ENCODE measurements at places on chromosomes 2 and 18. TPM values are rescaled to one million over a fixed set of nuclear protein-coding genes. Genes with fewer than 3 reads are reported as not detected.

DNA sequence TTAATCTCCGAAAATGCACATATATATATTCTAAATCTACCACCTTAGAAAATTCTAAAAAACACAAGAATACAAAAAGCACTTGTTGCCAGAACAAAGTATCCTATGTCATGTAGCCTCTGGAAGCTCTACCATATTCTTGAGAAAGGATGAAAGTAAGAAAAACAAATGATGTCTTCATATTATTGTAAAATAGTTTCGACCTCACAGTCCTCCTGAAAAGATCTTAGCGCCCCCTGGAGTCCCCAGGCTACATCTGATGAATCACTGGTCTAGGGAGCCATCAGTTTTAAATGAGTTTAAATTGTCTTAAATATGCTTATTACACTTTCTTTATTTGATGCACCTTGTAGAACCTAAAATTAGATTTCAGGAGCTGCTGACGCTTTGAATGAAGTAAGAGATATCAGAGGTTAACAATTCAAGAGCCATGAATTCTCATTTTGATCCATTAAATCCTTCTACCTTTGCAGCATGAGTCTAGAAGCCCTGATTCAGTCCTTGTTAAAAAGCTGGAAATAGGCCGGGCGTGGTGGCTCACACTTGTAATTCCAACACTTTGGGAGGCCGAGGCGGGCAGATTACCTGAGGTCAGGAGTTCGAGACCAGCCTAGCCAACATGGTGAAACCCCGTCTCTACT lies 138.8 kb downstream of the MCFD2 start:
- H3K36me3 ChIP-seq: no peaks in the 10 kb centered on the region
- no peak overlapping the region for H3K27ac ChIP-seq
- H3K27me3 ChIP-seq: no peaks in the 10 kb centered on the region
- H3K4me3 ChIP-seq: no peak overlapping the region
- H3K4me1 ChIP-seq: peaks cover 13% of the 10 kb centered on the region
- DNase-seq: peak; percentile 73

DNA sequence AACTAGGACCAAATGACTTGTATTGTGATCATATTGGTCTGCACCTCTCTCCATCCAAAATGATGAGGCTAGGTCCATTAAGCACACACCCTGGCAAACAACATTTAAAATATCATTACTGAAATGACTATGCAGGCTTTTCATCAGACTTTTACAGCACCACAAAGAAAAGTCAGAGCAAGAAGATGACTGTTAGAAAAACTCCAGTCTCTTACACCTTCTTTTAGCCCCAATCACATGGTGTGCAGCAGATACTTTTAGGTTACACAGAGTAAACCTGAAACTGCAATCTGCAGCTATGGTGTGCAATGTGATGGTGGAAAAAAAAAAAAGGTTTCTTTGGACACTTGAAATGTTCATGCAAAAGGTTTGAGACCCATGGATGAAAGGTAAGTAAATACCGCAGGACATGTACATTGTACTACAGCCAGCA lies 5.4 kb upstream of the POLI start:
- no peaks in the 10 kb centered on the region for H3K27me3 ChIP-seq
- no peak overlapping the region for H3K27ac ChIP-seq
- H3K36me3 ChIP-seq: no peaks in the 10 kb centered on the region

DNA sequence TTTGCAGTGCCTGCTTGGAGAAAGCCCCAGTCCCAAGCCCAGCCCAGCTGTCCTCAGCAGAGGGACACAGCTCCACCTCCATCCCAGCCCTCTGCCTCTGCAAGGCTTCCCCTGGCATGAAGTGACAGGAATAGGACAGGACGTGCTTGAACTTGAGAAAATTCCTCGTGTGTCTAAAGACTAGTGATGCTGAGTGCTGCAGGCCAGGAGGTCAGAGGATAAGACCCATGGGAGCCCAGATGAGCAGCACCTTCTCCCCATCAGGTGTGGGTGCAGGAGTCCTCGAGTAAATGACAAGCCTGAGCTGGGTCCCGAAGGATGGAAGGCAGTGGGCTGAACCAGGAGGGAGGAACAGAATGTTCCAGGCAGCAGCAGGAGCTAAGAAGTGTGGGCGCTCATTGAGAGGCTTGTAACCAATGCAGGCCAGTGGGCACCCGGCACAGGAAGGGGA lies 67.8 kb upstream of the UXS1 start:
- H3K4me3 ChIP-seq: no peak overlapping the region
- no peaks in the 10 kb centered on the region for H3K36me3 ChIP-seq
- H3K27me3 ChIP-seq: no peaks in the 10 kb centered on the region
- peak; percentile 1 for DNase-seq

DNA sequence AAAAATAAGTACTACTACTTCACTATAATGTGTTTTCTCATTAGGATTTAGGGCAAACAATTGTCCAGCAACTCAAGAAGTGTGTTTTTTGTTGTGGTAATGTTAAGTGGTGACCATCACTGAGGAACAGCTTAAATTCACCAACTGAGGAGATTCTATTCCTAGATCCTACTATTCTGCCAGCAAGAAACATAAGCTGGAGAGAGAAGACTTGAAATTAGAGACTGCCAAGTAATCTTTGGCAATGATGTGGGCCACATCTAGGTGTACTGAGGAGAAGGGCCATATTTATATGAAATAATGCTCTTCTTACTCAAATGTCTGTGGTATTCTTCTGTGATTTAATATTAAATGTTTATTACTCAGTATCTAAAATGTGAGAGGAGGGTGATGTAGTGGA lies 44.3 kb upstream of the MSTN start:
- H3K4me1 ChIP-seq: no peaks in the 10 kb centered on the region
- H3K27me3 ChIP-seq: no peaks in the 10 kb centered on the region
- H3K27ac ChIP-seq: no peak overlapping the region

DNA sequence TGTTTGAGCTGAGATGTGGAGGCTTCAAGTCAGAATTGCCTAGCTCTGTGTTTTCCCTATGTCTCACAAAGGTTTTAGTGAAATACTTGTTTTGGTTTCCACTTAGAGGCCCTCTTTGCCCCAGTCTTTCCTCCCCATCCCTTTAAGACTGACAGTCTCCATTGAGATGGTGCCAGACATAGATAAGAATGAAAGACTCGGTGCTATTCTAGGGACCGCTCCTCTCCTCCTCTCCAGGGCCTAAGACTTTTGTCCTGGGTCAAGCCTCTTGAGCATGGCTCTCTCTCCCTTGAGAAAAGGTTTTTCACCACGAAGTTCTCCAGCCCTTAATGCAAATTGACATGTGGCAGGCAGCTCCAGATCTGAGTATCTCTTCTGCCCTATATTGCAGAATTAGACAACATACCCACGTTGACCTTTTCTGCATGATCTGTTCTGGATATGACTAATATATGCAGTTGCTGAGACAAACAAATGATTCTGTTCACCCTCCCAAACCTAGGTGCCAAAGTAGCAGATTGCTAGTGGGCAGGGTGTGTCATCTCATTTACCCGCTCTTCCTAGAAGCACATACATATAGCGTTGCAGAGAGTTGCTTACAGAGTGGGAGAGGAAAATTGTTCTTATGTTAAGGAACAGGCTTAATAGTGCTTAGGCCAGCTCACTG lies 47.5 kb upstream of the ACSL3 start:
- no peak overlapping the region for H3K4me3 ChIP-seq
- H3K27me3 ChIP-seq: no peaks in the 10 kb centered on the region
- H3K27ac ChIP-seq: no peak overlapping the region
- no peak for DNase-seq
- no peaks in the 10 kb centered on the region for H3K4me1 ChIP-seq

DNA sequence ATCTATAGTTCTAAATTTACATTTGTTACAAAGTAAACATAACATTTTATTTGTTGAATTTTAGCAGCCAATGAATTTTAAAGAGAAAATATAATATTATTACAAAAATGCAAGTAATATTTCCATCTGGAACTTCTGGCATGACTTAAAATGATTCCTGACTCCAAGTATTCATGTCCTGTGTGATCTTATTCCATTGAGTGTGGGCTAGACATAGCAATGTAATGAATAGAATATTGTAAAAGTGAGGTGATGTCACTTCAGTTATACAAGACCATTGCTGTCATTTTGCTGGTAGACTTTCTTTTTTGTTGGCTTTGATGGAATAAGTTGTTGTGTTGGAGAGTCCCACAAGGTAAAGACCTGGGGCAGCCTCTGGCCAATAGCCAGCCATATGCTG lies 912.2 kb upstream of the PIK3C3 start:
- no peak overlapping the region for H3K4me3 ChIP-seq
- no peak overlapping the region for H3K27ac ChIP-seq
- H3K27me3 ChIP-seq: no peaks in the 10 kb centered on the region
- DNase-seq: no peak
- H3K4me1 ChIP-seq: no peaks in the 10 kb centered on the region

GRCh38 chr18:79738581-79739439 lies 58.9 kb upstream of the KCNG2 start:
- no peaks in the 10 kb centered on the region for H3K4me1 ChIP-seq
- no peak overlapping the region for H3K4me3 ChIP-seq
- H3K36me3 ChIP-seq: peaks cover 11% of the 10 kb centered on the region
- H3K27me3 ChIP-seq: no peaks in the 10 kb centered on the region
- peak; percentile 32 for DNase-seq

DNA sequence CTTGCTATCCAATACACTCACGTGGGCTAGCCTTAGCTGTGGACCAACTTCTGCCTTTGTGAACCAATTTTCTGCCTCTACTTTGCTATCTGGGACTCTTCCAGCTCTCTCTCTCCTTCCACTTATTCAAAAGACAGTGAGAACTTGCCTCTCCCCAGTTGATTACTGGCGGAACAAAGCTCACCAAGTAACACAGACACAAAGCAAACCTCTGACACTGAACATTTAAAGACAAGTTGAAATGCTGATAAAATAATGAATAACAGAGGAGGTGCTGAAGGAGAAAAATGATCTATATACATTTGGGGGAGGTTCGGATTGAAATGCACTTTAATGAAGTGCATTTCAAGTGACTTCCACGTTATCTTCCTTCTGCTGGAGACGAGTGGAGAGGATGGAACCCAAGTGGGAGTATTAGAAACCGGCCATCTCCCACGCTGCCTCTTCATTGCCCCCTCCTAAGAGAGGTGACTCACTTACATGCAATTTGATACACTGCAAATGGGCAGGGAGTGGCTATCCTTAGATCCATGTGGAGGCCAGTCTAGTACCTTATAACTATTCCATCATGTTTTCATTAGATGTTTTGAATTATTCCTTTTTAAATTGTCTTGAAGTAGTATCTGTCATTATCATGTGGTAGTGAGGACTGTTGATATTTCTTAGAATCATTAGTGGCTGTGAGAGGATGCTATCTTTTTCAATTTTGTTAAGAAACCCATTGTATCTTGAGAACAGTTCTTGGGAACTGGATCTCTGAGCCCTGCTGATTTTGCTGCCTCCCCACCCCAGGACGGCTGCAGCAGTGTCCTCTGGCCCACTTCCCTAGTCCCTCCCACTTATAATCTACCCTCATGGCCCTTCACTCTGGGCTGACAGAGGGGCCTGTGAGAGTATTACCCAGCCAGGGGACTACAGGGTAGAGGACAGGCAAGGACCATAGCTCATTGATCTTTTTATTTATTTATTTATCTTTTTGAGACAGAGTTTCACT lies 6.0 kb upstream of the GLI2 start:
- DNase-seq: no peak
- H3K4me1 ChIP-seq: no peaks in the 10 kb centered on the region
- H3K36me3 ChIP-seq: no peaks in the 10 kb centered on the region
- no peak overlapping the region for H3K4me3 ChIP-seq

GRCh38 chr2:165825041-165825440 lies 31.0 kb upstream of the GALNT3 start:
- H3K36me3 ChIP-seq: no peaks in the 10 kb centered on the region
- peak; percentile 36 for DNase-seq
- H3K4me3 ChIP-seq: no peak overlapping the region
- peaks cover 22% of the 10 kb centered on the region for H3K4me1 ChIP-seq

GRCh38 chr18:36766836-36767235 lies 62.0 kb downstream of the TPGS2 start:
- no peak for DNase-seq
- H3K27me3 ChIP-seq: no peaks in the 10 kb centered on the region
- no peak overlapping the region for H3K4me3 ChIP-seq
- H3K36me3 ChIP-seq: no peaks in the 10 kb centered on the region

Gene FOXD4L1
- not detected for total RNA-seq
